ENCODE measurements at places on chromosomes 5 and 9.

DNA sequence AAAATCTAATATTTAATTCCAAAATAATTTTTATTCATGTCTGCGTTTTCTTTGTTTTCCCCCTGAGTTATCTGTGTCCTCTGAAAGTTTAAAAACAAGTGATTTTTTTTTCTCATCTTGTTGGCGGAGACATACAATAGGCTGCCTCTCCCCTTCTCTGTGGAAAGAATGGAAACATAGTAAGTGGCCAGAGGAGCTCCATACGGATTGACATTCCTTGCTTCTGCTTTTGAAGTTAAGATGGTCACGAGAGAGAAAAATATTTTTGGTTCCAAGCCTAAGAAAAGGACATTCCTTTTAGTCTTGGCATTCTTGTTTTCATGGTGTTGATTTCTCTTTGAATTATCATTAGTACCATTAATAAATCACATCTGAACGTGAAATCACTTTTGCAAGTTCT is 28.3 kb downstream of the ZNF462 start:
- DNase-seq: no peak

- no peak for DNase-seq
Measured at GRCh38 chr9:110099236-110100095, 108.5 kb downstream of the C9orf152 start.

DNA sequence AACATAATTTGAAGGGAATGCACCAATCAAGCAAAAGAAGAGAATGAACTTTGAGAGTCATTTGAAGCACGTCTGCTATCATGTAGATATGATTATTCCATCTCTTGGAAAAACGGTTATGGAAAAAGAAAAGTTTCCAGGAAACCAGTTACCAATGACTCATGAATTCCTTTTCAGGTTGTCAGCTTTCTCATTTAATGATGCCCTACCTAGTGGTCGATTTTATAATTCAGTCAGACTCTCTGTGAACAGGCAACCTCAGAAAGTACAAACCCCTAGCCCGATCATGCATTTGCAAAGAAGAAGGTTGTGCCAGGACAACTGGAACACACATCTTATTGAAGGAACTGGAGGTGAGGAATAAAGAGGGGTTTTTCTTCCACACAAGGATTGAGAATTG is 355.1 kb upstream of the GRIA1 start:
- DNase-seq: no peak

GRCh38 chr9:2013743-2014475 is 1.2 kb upstream of the SMARCA2 start:
- no peak for DNase-seq

- no peak for DNase-seq
Measured at GRCh38 chr5:132499440-132500243, 9.1 kb upstream of the IRF1 start.

- no peak for DNase-seq
Measured at GRCh38 chr5:93567424-93567823, 13.6 kb downstream of the NR2F1-AS1 start.

DNA sequence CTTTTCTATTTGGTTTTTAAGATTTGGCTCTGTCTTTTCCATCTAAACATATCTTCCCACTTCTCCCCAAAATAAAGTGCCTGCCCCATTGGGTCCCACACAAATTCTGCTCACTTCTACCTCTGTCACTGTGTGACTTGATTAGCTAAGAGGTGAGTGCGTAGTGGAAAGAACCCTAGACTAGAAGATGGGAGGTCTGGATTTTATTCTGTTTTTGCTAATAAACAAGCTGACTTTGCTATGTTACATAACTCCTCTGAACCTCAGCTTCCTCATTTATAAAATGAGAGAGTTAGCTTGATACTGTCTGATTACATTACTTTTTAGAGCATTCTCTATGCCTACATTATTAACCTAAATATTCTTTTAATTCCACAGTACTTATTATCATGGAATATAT is 51.3 kb upstream of the PTGER4 start:
- no peak for DNase-seq

DNA sequence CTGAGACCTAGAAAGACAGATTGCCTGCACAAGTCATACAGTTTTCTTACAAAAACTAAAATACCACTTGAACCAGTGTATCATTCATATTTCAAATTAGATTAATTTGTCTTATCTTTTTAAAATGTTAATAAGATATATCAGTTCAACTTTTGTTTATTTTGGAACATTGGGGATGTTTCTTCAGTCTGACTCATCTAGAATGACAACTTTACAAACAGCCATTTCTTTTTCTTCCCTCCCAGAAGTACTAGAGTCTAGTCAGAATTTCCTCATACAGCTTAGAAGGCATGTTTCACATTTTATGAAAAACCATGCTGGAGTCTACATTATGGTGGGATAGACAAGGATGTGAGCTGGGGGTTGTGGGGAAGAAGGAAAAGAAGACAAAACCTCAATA is 262.5 kb downstream of the NFIB start:
- DNase-seq: no peak

DNA sequence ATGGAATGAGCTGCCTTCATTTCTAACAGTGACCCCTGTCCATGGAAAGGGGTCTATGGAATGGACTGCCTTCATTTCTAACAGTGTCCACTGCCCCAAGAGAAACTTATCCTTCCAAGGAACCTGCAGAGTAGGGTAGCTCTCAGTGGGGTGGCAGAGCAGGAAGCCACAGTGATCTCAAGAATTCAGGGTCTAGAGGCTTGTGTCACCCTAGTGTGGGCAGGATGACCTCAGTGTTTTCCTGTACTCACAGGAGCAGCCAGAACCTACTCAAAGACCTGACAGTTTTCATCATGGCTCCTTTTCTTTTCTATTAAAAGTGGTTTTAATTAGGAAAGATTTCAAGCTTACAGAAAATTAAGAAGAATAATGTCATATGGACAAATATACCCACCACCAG is 27.5 kb downstream of the SEC61B start:
- no peak for DNase-seq

DNA sequence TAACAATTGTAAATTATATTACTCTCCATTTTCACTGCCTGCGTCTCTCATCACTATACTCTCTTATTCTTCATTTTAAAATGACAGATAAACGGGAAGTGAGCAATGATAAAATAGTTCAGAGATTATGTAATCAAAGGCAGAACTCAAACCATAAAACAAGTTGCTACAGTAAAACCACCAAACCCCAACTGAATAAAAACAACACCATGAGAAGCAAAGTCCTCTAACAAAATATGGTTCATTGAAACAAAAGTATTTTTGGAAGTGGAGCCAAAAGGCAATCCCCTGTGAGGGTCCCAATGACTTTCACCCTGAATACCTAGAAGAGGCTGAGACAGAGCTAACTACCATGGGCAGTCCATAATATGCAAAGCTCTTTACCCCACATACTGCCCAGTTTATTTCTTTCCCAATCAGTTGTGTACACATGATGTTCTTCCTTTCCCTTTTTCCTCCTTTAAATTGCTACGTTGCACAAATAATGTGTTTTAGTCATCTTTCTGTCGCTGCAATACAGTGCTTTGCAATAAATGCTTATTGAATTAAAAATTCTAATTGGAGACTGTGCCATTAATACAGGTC is 64.0 kb upstream of the PTGER4 start:
- DNase-seq: no peak

DNA sequence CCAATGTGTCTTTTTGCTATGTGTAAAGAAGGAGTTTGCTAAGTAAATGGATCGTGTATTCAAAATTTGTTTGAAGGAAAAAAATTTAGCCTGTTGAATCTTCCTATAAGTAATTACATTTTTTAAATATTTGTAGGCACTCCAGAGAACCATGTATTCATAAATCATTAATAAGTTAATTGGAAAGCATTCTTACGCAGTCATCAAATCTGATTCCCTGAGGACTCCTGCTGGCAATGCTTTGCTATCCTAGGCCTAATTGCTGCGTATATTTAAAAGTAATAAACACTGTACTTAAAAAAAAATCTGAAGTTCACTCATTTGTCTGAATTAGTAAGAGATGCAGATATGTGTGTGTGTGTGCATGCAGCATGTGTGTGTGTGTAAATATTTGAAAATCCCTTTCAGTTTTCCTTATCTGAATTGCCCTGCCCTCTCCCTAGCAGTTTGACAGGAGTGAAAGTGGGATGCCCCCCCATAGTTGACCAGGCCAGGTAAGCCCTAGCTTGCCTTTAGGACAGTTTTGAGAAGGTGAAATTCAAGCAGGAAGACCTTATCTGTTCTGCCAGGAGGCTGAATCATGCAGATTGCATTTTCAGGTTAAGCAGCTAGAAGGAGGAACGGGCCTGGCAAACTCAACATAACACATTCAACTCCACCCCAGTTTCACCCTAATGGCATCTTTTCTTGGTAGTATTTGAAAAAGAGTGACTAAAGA is 81.2 kb upstream of the DNAH5 start:
- DNase-seq: no peak

GRCh38 chr5:94470802-94471201 is 147.6 kb downstream of the KIAA0825 start:
- no peak for DNase-seq

- no peak for DNase-seq
Measured at GRCh38 chr5:76204713-76205112, 121.5 kb downstream of the SV2C start.

- DNase-seq: no peak
Measured at GRCh38 chr5:168072665-168073064, 218.8 kb upstream of the WWC1 start.

DNA sequence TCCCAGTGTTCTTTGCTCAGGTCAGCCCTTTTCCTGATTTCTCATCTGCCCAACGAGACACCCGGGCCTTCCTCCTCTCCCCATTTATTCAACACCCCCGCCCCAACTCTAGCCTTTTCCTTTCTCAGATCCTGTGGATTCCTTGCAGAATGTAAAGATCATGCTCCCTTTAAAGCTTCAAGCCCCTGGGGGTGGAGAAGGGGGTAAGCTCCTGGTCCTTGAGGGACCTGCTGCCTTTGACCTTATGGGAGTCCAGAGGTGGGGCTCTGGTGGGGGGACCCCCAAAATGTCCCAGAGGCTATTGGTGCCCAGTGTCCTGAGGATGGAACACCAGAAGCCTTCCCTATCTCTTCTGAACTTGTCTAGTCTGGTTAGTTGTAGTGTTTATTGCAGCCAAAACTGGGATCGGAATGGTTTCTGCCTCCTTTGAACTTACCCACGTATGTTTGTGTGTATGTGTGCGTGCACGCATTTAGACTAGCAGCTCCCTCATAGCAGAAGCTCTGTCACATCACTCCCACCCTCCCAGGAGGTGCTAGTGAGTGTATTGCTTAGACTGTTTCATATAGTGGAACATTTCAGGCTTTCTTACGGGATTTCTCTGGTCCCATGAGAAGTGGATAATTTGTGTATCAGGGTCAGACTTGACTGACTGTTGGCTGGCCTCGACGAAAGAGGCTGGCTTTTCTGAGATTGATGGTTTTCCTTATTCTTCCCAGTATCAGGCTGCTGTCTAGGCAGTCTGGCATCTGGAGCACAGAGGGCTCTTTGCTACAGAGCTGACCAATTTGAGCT is 1.1 kb downstream of the GALNT10 start:
- DNase-seq: no peak

DNA sequence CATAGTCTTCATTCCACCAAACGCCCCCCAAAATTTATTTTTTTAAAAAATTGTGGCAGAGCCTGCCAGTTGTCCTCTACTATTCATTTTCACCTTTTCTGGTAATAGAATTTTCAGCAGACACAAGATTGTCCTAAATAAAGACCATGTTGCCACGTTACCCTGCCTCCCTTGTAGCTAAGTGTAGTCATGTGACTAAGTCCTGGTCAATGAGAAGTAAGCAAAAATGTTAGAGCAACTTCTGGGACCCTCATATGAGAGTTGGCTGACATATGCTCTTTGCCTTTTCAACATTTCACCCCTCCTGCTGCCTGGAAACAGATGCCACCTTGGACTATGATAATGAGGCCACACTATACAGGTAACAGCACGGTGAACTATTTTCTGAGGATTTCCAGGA is 203.1 kb downstream of the PIK3R1 start:
- no peak for DNase-seq

GRCh38 chr9:132042324-132042723 is 37.3 kb downstream of the MED27 start:
- no peak for DNase-seq

GRCh38 chr9:4829969-4830368 is 37.2 kb downstream of the RCL1 start:
- DNase-seq: no peak

DNA sequence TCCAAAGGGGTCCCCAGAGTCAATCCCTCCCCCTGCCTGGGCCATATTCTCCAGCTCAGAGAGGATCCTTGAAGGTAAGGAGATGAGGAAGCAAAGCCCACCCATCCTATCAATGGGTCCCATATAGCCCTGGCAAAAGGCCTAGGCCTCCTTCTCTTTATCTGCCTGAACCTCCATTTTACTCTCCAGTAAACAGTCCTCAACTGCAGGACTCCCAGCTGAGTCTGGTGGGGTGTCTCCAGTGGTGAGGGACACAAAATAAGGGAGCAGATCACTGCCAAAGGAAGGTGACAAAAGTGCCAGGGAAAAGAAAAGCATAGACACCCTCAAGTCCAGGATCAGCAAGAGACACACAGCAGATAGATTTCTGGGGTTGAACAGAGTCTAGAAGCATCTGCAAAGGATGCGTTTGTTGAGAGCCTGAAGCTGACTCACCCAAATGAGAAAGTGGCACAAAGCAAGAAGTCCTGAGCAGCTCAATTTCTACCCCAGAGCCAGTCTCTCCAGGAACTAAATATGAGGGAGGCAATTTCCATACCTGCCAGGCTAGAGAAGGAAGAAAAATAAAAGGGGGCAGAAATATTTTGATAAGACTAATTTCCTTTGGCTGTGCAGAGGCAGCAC is 2.7 kb upstream of the EBF1 start:
- DNase-seq: no peak

DNA sequence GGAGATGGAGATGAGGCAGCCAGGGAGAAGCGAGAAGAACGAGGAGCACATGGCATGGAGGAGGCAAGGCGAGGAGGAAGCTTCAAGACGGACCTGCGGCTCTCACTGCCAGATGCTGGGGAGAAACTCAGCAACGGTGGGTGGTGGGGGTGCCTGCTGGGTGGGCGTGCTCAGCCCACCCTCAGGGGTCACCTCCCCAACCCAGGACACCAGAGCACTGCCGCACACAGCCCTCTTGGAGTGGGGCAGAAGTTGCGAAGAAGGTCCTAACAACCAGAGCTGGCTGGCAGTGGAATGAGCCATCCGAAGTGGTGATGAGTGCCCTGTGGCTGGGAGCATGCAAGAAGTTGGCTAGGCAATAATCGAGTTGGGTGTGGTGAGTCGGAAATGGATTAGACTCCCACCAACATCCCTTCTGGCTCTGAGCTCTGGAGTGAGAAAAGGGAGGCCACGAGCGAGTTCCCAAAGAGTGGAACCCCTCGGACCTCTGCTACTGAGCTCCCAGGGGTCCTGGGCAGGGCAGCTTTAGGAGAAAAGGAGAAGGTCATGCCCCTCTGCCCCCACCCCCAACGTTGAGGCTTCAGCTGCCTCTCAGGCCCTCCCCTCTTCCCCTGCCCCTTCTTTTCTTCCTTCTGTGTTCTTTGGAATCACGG is 212.7 kb upstream of the MVB12B start:
- no peak for DNase-seq

- DNase-seq: no peak
Measured at GRCh38 chr9:70421272-70422180, 7.1 kb upstream of the KLF9 start.

DNA sequence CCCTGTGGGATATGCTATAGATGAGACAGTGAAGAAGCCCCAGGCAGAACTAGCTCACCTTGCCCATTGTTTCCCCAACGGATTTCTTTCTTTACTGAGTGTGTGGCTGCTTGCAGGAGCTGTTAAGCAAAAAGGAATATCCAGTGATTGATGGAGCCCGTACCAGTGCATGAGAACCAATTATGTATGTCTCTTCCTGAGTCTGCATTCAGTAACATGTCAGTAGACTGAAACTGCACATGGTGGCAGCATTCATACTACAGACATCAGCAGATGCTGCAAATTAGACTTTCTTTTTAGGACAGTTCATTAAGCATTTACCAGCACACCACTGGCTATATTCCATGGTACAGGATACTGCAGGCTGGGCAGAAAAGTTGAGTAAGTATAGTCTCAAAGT is 90.3 kb upstream of the PLCXD3 start:
- DNase-seq: no peak
